ENCODE measurements at places on chromosomes 6 and 20. TPM values are rescaled to one million over a fixed set of nuclear protein-coding genes. Genes with fewer than 3 reads are reported as not detected.

Gene AFDN
- total RNA-seq, result 39.9 TPM

Gene TMC2
- total RNA-seq, result not detected

Gene THEMIS
- 22.8 TPM for total RNA-seq

Gene FAM184A
- total RNA-seq, result 7.7 TPM

Gene TCF15
- total RNA-seq, result not detected

Gene TRIM15
- total RNA-seq, result not detected

Gene SPATA25
- 0.54 TPM for total RNA-seq

Gene SLPI
- not detected for total RNA-seq

Gene TRDN
- total RNA-seq, result not detected

Gene BPIFB1
- total RNA-seq, result not detected

Gene LRFN2
- not detected for total RNA-seq
